ENCODE measurements at places on chromosomes 12 and 14.

GRCh38 chr12:84856156-84856900, 56.3 kb downstream of the SLC6A15 start:
- no peak for DNase-seq

DNA sequence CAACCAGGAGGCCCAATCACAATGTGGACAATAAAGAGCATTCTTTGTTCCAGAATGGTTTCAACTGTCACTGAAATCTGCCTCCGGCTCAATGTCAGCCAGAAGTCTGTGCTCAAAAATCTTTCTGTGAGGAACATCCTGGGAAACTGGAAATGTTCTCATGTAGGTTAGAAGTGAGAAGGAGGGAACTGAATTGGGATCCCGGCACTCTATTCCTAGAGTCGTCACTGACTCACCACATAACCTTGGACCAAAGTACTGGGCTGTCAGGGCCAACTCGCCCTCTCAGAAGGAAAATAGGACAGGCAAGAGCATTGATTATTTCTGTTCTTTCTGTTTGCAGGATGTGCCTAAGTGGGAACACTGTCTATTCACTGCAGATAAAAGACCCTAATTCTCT, 57.6 kb downstream of the PRKAB1 start:
- no peak for DNase-seq

DNA sequence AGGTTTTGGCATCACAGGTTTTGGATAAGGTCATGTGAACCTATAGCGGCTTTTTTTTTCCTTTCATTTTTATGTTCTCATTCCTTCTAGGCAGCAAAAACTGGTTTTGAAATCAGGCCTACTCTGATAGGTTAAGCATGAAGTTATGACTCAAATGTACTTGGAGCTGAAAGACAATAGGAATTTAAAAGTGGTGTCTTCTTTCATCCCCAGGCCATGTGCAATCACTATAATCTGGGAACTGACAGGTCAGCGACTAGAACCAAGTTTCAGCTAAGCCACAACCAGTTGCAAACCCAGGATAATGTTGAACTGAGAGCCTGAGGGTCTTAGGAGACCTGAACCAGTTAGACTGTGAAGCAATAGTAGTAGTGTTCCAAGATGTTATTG, 74.3 kb downstream of the ANO6 start:
- no peak for DNase-seq

DNA sequence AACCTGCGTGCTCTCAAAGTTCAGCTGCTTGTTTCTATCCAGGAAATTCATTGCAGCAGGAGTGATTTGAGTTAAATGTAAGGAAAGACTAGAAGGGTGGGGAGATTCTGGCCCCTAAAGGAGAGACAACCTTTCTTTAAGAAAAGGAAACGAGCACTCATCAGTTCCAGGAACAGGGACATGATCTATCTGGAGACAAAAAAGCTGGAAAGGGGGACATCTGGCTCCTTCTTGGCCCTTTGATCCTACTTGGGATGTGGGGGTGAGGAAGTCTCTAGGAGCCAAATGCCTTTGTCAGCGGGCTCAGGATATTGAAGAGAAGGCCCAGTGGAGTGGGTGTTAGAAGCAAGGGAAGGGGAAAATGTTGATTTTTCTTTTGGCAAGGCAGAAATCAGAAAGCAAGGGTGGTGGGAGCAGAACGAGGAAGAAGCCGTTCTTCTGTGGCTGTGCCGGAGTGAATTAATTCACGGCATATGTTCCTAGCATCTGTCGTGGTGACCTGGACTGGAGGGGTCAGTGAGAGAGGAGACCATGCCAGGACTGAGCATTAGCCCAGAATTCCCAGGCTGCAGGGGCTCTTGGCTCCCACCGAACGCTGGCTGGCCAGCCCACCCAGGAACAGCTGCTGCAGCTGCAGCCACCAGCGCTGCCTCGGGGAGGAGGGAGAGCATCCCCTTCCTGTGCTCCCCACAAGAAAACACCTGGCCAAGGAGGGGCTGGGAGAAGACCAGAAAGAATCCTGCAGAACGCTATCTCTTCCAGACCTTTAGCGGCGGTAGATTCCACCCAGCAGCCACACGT, 62.8 kb upstream of the GPATCH2L start:
- DNase-seq = no peak

GRCh38 chr14:89245802-89246201, 171.2 kb downstream of the FOXN3 start:
- DNase-seq = no peak

DNA sequence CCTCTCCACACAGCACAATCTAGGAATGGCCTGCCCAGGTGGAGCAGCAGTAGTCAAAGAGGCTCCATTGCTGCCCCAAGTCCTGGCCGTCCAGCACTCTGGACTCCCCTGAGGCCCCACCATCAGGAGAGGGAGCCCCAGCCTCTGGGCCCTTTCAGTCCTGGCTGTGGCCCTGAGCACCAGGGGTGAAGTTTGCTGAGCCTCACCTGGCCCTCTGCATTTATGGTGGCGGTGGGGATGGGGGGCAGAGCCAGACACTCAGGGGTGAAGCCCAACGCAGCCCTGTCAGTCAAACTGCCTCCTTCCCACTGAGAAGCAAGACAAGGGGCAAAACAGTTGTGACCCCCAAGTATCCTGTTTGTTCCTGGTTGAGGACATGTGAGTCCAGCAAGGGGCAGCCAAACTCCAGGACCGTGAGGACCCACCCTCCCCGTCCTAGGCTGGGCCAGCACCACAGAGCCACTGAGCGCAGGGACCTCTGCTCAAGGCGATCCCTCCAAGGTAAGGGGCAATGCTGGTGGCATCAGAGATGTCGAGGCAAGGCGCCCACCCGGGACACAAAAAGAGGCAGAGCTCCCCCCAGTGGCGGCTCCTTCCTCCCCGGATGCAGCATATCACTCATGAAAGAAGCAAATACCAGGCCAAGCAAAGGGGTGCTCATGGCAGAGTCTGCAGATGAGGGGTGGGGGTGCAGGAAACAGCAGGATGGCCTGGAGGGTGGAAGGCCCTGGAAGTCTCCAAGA, 4.8 kb upstream of the AMN start:
- peak; percentile 57 for DNase-seq

DNA sequence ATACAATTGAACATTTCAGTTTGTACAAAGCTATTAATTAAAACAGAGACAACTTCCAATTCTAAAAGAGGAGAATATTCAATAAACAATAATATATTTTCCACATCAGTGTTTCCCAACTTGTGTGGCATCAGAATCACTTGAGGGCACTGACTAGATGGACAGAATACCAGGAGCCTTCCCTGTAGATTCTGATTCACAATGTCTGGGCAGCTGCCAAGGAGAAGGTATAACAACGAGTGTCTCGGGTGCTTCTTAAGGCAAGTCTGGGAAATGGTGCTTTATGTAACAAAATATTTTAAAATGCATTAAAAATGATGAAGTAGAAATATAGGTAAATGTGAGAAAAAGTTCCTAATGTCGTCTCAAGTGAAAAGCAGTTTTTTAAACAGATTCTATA, 26.2 kb downstream of the GALC start:
- no peak for DNase-seq
